Activated CD4-positive, alpha-beta T cell treated with anti-CD3 and anti-CD28 coated beads for 36 hours (primary cell): ENCODE measurements at places on chromosomes 12 and 14.

DNA sequence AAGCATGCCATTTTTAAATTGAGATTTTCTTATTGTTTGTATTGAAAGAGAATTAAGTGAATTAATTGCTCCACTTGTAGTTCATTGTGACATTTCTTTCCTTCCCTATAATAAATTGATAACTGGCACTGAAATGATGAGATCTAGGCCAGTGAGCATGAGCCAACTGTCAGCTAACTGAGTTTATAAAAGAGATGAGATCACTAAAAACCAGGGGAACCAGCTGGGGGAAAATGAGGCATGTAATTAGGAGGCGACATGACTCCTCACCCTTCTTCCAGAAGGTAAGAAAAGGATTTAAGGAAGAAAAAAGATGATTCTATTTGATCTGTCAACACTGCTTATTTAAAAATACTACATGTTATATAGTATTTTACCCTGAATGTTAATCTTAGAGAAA, 104.5 kb upstream of the DNM1L start:
- no peak for DNase-seq

DNA sequence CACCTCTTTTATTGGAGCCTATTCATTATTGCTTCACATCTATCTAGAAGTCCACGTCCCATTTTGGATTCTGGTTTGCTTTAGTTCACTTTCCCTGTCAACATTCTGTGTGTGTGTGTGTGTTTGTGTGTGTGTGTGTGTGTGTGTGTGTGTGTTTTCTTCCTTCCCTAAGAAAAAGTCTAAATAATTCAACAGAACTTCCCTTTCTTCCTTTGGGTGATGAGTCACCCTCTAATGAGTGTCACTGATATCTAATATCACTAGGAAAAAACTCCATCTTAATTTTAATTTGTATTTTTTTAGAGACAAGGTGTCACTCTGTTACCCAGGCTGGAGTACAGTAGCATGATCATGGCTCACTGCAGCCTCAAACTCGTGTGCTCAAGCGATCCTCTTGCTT, 234.2 kb downstream of the TTC8 start:
- DNase-seq = no peak

DNA sequence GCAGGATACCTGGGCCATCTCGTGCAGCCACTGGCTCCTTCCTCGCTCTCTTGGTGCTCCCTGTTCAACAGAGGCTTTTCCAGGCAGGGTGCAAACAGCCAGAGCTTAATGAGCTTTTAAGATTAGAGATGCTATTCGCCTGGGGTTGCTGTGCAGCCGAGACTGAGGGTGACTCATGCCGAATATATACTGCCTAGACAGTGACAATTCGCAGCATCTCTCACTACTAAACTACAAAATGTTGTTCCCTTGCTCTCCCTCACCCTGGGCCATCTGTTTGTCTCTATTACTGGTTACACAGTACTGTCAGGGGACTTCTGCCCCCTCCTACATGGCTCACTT, 26.0 kb upstream of the TESC start:
- peak; percentile 30 for DNase-seq

- DNase-seq = no peak
Measured at GRCh38 chr14:65035049-65035448, 48.4 kb downstream of the FNTB start.

- DNase-seq = no peak
Measured at GRCh38 chr12:19154686-19155085, 25.2 kb downstream of the PLEKHA5 start.

DNA sequence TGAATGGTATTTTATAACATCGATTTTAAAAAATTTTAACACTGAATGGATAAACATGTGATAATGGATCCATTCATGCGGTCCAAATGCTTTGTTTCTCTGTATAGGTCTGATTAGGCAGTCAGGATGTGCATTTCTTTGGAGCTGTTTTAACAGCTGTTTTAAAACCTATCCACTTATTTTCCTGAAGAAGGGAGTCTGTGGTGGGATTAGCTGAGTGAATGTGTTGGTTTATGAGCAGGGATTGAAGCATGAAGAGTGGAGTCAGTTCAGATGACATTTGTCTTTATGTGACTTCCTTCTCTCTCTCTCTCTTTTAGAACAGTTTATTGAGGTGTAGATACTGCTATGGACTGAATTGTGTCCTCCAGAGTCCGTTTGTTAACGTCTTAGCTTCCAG, 37.7 kb downstream of the GLT8D2 start:
- DNase-seq = no peak

- no peak for DNase-seq
Measured at GRCh38 chr12:43357141-43357540, 194.9 kb downstream of the ADAMTS20 start.
